Stimulated activated CD4-positive, alpha-beta T cell treated with anti-CD3 and anti-CD28 coated beads, TNF-alpha, amount 100 ng/mL, for 48 hours (primary cell): ENCODE measurements at places on chromosomes 5 and 9.

DNA sequence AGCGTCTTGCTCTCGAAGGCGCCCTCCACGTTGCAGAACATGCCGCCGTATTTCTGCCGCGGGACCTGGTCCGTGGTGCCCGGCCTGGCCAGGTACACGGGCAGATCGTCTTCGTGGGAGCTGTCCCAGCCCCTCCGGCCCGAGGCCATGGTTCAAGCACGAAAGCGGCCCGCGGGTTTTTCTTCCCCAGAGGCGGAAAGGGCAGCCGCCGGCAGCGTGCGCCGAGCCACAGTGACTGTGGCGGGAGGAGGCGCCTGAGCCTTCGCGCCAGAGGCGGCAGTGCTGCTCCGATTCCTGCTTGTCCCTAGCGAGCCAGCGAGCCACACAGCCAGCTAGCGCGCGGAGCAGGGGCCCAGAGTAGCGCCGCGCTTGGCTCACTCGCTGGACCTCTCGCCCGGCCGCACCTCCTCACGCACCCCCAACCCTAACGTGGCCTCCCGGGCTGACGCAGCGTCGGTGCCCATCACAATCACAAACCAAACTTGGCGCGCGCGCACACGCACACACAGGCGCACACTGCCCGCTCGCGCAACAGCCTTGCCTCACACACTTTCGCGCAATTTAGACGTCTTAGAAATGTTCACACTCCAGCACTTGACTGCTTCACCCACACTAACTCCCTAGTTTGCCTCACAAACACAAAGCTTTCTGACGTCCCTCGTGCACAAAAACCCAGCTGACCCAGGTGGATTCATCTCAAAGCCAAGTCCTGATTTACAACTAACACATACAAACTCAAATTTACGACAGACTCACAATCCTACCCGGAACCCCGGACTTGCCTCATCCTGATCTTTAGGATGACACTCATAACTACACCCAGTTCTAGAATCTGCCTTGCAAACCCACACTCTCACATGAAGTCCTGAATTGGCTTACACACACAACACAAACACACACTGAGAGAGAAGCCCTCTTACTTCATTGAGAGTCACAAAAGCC lies at the start of gene DPYSL3:
DPYSL3 (minus strand) TSS at position 359 of the 942 bp plus-strand sequence; CDS start at position 149, 210 bp downstream.
- DNase-seq = no peak

- no peak for DNase-seq
Measured at GRCh38 chr9:132509928-132510874, 72.2 kb upstream of the BARHL1 start.

GRCh38 chr9:69317894-69318293 lies 7.1 kb upstream of the ENTREP1 start:
- peak; percentile 41 for DNase-seq

GRCh38 chr9:76181020-76181641 lies 213.1 kb downstream of the RFK start:
- DNase-seq = no peak

DNA sequence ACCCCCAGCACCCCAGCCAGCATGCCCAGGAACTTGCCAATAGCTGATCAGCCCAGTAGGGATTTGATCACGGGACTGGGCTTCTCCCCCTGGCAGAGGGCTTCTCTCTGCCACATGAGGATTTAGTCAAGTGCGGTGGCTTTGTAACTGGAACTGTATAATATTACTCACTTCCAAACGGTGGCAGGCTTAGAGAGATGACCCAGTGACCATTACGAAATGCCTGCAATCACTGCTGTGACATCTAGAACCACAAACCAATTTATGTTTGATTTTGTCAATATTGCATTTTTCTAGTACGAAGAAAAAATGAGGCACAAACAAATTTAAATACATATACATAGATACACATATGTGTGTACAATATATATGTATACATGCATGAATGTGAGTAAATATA lies 192.1 kb downstream of the ERCC6L2 start:
- DNase-seq = no peak

- DNase-seq = no peak
Measured at GRCh38 chr9:78130853-78131252, 99.2 kb upstream of the GNAQ start.

- DNase-seq = no peak
Measured at GRCh38 chr5:22649074-22649473, 204.1 kb downstream of the CDH12 start.

- DNase-seq = no peak
Measured at GRCh38 chr9:125586172-125586511, 120.9 kb downstream of the MAPKAP1 start.

- no peak for DNase-seq
Measured at GRCh38 chr5:150142959-150143349, 12.7 kb downstream of the PDGFRB start.

GRCh38 chr5:68849103-68849502 lies 244.7 kb upstream of the SLC30A5 start:
- no peak for DNase-seq

- no peak for DNase-seq
Measured at GRCh38 chr5:145587710-145588109, 247.4 kb downstream of the PRELID2 start.
